Activated CD4-positive, alpha-beta T cell treated with anti-CD3 and anti-CD28 coated beads, Interleukin-2, amount 50 U/mL, for 24 hours (primary cell): ENCODE measurements at places on chromosomes 4 and X.

GRCh38 chr4:6720202-6720699 lies 4.3 kb downstream of the BLOC1S4 start:
- DNase-seq = peak; percentile 70

GRCh38 chr4:84596826-84597225 lies 13.9 kb downstream of the CDS1 start:
- no peak for DNase-seq

- DNase-seq = no peak
These were observed 98.8 kb upstream of the NOCT start for GRCh38 chr4:138916763-138917162.

- DNase-seq = no peak
These were observed 38.0 kb downstream of the GPM6B start for GRCh38 chrX:13778916-13779315.

GRCh38 chr4:57437649-57438048 lies 327.5 kb upstream of the IGFBP7 start:
- DNase-seq = no peak
